SHP77 treated with DMSO at 0.1 percent for 48 hours (cell line): ENCODE measurements at places on chromosomes 16 and 17.

- DNase-seq: no peak
These were observed 8.7 kb upstream of the PITPNA start for GRCh38 chr17:1571341-1571704.

- DNase-seq: no peak
These were observed 200.9 kb upstream of the N4BP1 start for GRCh38 chr16:48810803-48811453.

DNA sequence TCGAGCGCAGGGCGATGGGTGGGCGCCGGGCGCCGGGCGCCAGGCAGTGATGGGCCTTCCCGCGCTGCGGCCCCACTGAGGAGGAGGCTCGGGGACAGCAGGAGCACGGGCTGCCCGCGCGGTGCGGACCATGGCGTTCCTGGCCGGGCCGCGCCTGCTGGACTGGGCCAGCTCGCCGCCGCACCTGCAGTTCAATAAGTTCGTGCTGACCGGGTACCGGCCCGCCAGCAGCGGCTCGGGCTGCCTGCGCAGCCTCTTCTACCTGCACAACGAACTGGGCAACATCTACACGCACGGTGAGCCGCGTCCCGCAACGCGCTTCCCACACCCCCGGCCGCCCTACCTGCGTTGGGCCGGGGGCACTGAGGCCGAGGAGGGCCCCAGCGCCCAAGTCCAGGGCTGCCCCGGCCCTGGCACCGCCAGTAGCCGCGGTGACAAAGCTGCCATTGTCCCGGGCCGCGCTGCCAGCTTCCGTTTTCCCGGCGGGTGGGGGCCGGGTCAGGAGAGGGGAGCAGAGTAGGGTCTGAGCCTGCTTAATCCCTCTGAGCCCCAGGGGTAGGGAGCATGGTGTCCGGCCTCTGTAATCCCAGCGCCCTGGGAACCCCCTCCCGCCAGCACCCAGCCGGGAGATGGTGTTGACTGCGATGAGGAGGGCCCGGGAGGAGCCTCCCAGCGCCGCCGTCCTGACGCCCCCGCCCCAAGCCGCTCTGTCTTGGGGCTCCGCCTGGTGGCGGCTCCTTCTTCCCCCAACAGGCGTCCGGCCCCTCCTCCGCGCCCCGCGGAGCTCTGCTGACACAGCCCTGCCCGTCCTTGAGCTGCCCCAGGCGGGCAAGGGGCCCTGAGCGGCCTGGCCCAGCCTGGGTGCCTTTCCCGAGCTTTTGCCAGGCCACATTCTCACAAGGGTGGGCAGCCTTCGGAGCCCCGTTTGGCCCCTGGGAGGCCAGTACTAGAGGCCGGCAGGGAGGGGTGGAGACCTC is 685 bp downstream of the PAQR4 start:
- peak; percentile 19 for DNase-seq

- DNase-seq: no peak
These were observed 1.3 kb upstream of the MRTFB start for GRCh38 chr16:14069818-14070217.

GRCh38 chr17:7317161-7317803 is 2.1 kb upstream of the GPS2 start:
- DNase-seq: no peak

- no peak for DNase-seq
These were observed 27.1 kb downstream of the MEOX1 start for GRCh38 chr17:43634591-43635125.

- no peak for DNase-seq
These were observed 237.8 kb downstream of the PRKCA start for GRCh38 chr17:66540131-66540781.

GRCh38 chr17:41689497-41690299 is 1.0 kb downstream of the EIF1 start:
- no peak for DNase-seq

DNA sequence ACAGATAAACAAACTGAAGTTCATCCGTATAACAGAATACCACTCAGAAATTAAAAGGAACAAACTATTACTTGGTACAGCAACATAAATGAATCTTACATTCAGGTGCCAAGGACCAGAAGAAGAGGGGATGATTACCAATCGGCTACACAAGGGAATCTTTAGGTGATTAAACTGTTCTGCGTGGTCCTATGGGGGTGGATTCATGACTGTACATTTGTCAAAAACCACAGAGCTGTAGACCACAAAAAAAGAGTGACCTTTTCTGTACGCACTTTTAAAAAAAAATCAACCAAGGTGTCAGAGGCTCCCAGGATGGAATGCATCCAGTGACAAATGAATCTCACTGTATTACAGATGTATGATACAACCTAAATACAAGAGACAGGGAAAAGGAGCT is 110.8 kb downstream of the CDYL2 start:
- no peak for DNase-seq

GRCh38 chr17:35849469-35850348 is 19.0 kb downstream of the HEATR9 start:
- DNase-seq: peak; percentile 8
